Activated CD8-positive, alpha-beta memory T cell treated with anti-CD3 and anti-CD28 coated beads for 4 hours (primary cell): ENCODE measurements at places on chromosomes 3 and 15.

- no peak for DNase-seq
Measured at GRCh38 chr3:116337229-116337628, 108.1 kb downstream of the LSAMP start.

DNA sequence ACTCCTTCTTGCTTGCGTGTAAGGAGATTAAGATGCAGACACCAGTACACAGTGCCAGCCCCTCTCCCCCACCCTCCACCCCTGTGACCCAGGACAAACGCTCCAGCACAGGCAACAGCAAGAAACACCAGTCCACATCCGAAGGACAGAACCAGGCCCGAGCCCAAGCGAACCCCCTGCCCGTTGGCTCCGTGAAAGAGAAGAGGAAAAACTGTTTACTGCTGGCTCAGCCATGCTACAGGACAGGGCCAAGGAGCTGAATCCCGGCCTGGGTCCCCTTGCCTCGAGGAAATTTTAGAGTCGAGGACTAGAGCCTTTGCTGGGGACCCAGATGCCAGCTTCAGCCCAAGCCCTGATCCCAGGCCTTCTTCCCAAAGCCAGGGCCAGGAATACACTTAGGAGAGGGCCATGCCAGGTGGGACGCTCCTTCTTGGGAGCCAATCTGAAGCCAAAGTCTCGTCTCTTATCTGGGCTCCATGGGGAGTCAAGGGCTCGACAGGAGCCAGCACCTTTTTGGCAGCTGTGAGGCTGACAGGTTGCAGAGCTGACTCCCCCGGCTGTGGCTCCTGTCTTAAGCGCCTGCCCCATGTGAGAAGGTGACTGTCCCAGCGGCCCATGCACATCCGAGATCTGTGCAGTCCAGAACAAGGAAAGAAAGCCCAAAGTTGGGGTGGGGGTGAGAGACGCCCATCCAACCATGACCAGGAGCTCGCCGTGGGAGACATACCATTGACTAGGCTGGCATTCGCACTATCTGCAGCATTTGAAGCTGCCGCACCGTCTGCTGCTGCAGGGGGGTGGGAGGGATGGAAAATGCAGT is 63.8 kb upstream of the SEC13 start:
- no peak for DNase-seq

DNA sequence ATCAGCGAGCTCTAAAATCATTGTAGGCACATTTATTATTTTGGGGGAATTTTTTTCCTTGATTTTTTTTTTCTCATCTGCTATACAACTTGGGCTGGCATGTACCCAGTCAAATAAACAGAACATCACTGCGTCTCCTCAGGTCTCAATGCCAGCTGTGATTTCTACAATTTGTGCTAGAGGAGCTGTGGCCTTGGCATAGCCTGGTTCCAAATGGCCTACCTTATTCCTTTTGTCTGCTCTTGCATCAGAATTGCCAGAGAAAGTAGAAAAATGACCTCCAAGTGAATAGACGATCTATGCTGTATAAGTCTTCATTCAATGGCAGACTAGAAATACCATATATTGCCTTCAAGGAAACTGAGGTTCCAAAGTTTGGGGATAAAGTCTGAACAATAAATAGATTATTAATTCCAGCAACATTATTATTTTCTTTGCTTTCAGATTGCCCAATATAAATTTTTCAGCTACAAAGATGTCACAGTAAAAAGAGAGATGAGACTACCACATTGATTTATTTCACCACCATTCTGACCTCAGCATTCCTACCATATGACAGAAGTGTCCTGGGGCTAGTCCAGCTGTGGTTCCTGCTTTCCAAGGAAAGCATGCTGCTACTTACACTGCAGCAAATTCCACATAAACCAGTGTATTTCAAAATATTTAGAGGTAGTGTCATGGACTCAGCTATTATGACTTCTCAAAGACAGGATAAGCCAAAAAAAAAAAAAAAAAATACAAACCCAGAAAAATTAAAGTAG is 493.9 kb upstream of the ZNF385D start:
- DNase-seq: no peak

DNA sequence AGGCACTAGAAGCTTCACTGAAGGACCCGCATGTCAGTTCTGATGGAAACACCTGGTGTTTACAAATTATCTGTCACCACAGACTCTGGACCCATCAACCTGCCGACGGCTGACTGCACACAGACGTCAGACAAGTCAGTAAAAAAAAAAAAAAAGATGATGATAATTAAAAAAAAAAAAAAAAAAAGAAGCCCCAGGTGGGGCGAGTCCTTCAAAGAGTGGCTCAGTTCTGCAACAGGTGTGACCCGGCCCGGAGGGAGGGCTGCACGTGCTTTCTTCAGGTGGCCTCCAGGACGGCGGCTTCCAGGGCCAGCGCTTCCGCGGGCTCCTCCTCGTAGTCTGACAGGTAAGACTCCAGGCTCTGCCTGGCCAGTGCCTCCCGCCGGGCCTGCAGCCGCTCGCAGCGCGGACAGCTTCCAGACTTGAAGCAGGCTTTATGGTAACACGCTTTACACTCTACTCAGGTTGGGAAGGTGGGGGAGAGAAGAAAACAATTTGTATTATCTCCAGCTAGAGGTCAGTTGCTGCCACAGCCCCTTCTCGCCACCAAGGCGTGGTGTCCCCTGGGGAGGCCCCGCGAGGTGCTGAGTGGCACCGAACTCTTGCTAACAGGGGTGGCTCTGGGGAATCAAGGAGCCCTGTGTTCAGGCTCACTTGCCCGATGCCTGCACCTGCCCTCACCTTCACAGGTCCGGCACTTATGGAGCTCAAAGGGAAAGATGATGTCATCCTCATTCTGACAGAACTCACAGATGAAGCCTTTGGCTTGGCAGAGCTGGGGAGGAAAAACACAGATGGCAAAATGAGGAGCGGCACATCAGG is 61.8 kb downstream of the RUBCN start:
- no peak for DNase-seq

DNA sequence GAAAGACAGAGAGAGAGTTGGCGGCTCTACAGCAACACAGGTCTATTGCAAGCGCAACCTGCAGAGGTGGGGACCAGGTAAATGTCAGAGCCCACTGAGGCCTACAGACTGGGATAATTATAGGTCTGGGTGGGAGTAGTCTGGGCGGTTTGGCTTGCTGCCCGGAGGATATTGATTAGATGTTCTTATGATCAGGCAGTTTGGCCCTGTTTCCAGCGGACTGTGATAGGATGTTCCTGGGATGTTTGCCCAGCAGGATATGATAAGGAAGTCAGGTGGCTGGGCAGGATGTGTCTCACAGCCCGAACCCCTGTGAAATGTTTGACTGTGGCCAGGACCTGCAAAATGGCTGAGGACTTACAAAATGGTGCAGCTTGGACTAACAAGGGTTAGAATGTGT is 364.9 kb downstream of the NAALADL2 start:
- DNase-seq: no peak

DNA sequence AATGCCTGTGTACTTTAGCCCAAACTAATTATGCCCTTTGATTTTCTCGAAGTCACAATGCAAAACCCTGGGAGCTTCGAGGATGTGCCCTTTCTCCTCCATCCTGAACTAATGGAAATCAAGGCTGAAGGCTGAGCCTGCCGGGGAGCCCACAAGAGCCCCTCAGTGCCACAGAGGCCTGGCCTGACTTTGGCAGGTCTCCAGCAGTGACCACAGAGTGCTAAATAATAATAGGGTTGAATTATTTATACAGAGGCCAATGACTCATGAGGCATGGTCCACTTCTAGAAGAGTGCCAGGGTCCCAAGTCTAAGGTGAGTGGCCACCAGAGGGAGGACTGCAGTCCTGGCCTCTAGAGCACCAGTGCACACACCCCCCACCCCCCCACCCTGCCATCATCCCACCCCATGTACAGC is 19.1 kb upstream of the GLCE start:
- DNase-seq: no peak

DNA sequence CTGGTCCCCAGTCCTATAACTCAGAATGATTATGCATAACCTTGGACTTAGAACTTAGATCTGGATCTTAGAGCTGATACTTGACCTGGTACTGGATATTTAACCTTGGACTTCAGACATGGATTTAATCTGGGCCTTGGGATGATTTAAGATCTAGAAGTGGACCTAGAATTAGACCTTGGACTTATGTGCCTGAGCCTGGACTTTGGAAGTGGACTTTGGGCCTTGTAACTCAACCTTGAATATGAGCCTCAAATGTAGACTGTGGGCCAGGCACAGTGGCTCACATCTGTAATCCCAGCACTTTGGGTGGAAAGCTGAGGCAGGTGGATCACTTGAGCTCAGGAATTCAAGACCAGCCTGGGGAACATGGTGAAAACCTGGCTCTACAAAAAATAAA is 46.1 kb downstream of the ZNF589 start:
- no peak for DNase-seq

DNA sequence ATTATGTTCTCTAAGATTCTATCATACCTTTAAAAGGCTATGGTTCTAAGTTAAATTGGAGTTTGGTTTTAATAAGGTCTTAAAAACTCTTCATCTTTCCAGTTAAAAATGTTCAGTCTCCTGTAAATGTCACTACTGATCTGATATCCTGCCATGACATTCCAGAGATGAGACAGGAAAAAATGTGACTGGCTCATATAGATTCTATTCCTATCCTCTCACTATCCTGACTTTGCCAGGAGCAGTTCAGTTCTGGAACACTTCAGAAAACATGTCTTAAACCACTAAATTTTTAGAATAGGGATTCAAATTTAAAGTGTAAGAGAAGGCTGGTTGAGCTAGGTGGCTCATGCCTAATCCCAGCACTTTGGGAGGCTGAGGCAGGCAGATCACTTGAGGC is 170.9 kb downstream of the TNIK start:
- DNase-seq: no peak

- DNase-seq: no peak
Measured at GRCh38 chr3:134972836-134973455, 177.9 kb downstream of the EPHB1 start.

DNA sequence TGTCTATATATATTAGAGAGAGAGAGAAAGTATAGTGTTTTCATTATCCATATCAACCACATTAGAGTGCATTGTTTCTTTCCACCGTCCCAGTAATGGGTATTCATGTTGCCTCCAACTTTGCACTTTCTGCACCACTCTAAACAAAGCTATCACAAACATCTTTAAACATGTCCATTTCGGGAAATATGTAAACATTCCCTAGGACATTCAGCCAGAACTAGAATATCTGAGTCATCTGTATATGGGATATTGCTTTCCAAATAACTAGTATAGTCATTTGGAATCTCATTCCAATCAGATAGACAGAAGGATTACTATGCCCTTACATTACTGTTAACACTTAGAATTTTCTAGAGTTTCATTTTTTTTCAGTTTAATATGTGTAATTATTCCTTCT is 914.9 kb upstream of the EPHA6 start:
- DNase-seq: no peak

GRCh38 chr3:121430664-121431215 is 115.0 kb downstream of the POLQ start:
- DNase-seq: no peak

DNA sequence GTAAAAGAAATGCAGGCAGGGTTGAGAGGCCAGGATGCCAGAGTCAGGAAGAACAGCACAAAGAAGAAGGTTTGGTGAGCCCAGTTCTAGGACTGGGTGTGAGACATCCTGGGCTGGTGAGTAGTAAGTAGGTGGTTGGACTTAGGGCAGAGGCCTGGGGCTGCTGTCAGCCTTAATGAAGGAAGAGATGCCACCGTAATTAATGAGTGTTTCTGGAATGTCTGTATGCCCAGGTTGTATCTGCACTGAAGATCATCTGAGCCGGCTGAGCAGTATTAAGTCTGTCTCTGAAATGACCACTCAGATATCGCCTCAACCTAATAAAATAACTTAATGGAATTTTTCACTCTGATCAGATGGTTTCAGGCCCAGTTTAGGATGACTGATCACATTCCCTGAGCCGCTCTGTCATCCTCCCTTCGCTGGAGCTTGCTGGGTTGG is 532.9 kb upstream of the IL12A start:
- no peak for DNase-seq

DNA sequence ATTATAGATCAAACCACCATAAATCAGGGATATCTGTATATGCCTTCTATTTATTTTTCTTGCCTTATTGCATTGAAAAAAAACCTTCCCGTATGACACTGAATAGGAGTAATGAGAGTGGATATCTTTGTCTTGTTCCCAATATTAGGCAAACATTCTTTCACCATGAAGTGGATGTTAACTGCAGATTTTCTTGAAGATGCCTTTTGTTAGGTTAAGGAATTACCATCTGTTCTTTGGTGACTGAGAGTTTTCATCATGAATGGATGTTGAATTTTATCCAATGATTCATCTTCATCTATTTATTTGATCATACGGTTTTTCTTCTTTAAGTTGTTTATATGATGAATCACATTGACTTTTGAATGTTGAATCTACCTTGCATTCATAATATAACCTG is 47.1 kb upstream of the MECOM start:
- no peak for DNase-seq

- DNase-seq: no peak
Measured at GRCh38 chr3:155553326-155553725, 191.5 kb downstream of the PLCH1 start.

- no peak for DNase-seq
Measured at GRCh38 chr15:85421116-85421925, 40.9 kb downstream of the AKAP13 start.

DNA sequence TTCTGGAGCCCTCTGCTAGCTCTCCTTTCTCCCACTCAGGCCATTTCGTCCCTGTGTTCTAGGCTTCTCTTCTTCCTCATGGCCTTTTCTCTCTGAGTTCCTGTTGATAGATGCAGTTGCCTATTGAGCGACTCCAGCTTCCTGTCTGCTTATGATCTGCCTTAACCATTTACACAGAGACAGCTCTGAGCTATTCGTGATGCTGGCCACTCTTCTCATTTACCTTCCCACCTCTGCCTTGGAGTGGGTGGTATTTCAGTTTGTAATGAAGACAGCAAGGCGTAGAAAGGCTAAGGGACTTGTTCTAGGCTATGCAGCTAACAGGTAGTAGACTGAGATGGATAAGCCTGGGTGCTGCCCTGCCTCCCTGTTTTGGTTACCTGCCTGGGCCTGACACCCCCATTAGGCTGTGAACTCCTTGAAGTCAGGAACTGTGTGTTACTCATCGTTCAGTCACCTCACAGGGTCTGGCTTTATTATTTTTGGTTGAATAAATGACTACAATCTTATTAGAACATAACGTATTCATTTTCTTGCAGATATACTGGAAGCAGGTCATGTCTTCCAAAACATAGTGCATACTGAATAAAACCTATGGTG is 12.6 kb upstream of the ZBTB47 start:
- no peak for DNase-seq

GRCh38 chr3:136074546-136075170 is 109.1 kb downstream of the PPP2R3A start:
- no peak for DNase-seq

- no peak for DNase-seq
Measured at GRCh38 chr15:39365161-39365560, 215.7 kb upstream of the THBS1 start.
